ENCODE measurements at places on chromosomes 3 and 15.

DNA sequence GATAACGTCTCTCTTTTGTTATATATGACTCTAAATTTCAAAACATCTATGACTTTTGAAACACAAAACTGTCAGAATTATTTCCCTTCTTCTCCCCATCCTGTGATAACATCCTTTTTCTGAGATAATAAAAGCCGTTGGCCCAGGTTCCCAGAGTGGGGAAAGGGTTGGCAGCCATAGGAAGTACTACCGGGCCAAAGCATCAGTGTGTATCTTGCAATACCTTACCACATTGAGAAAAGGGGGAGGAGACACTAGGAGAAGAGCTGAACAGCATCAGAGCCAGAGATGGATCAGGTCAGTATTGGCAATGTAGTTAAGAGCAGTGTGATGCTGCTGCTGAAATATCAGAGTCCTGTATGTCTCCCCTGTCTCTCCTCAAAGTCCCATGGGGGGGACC is 210.0 kb upstream of the PROK2 start:
- DNase-seq = no peak

- no peak for DNase-seq
Measured at GRCh38 chr3:147760941-147761340, 351.8 kb downstream of the ZIC1 start.

GRCh38 chr3:34203386-34203785 is 405.0 kb downstream of the PDCD6IP start:
- no peak for DNase-seq

DNA sequence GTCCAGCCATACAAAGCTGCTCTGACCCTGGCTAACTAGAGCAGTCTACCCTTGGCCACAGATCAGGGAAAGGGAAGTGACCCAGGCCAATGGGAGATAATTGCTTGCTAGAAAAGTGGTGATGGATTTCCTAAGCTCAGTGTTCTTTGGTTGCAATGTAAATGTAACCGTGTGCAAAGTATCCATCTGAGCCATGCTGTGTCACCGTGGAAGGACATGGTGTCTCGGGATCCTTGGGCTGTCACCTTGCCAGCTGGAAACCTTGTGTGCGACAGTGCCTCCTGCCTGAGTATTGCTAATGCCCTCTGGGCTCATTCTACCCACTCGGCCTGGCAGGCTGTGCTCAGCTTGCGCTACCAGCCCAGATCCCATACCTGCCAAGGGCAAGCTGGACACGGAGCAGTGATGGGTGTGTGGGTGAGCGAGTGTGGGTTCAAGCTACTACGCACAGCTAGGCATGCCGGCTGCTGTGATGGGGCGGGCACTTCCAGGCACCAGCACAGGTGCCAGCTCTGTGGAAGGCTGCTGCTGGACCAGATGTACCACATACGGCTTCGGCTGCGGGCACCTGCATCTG is 10.7 kb upstream of the SIAH2 start:
- no peak for DNase-seq

DNA sequence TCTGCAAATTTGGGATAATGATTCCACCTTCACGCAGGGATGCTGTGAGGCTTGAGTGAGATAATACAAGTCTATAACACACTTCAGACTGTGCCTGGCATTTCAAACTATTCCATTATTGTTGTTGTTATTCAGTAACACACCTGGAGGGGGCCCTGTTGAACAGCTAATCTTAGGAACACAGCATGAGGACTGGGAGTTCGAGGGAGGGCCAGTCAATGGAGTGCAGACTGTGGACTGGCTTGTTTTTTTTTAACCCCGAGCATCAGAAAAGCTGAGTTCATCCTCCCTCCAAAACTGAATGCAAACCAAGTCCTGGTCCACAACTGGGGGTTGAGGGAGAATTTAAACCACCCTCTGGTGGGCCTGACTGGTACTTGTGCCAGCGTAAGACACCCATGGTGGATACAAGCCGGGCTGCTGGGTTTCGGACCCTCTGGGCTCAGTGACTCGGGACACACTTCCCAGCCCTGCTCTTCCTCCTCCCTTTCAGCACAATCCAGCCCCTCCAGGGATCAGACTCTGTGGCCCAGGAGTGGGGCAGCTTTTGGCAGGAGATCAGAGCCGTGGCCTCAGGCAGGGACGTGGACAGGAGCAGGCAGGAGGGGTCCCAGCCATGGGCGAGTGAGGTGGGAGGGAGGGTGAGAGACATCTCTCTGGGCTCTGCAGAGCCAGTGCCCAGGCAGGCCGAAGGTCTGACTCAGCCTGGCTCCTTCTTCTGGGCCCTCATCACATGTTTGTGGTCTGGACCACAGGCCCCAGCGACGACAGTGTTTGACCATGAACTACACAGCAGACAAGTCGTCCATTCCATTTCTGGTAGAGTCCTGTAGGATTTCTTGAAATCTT is 36.3 kb upstream of the MEX3B start:
- DNase-seq = no peak
